ENCODE measurements at places on chromosomes 16 and 17.

- no peak for DNase-seq
These were observed 48.1 kb downstream of the YWHAE start for GRCh38 chr17:1351971-1352370.

DNA sequence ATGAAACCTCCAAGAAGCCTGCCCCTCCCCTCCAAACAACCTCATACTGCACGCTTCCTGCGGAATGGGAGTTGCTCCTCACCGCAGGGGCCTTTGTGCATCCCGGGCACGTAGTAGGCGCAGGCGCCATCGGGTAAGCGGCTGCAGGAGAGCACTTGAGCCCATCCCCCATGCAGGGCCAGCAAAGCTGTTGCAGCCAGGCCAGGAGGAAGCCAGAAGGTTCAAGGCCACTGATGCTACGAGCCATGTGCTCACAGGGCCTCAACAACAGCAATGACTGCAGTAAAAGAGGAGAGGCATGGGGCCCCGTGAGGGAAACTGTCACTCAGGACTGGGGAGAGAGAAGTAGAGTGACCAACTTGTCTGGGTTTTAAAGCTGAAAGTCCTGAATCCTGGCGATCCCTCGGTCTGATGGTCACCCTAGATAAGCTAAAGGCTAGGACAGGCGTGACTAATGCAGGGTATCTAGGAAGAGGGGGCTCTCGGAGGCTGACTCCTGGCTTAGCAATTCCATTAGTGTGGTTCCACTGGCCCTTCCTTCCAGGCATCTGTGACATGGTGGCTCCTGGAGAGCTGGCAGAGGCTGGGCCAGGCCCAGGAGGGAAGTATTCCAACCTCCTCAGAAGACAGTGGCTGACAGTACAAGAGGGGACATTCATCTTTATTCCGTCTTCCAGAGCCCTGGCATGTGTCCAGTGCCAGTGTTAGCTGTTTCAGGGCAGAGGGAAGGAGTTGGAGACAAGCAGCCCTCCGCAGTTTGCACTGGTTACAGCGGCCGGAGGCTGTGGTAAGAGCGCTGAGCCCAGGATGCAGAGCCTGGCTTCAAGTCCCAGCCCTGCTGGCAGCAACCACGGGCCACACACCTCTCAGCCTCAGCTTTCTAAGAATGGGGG lies 20.8 kb downstream of the GOSR2 start:
- DNase-seq = no peak

DNA sequence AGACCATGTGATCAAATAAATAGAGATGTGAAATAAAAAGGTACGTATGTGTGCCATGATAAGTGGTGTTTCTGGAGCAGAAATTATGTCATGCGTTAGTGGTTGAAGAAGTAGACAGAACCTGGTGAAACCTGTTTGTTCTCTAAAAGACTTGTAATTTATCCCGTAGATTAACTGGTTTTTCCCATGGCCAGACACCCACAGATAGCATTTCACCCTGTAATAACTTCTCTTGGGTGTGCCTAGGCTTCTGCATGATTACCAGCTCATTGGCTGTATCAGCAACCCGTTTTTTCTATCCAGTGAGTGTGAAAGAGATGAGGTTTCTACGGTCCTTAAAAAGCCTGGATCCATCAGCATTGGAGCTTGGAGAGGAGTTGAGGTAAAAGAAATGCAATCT lies 471.3 kb downstream of the NPIPA7 start:
- DNase-seq = no peak

GRCh38 chr17:63848834-63849689 lies 6.6 kb upstream of the SMARCD2 start:
- DNase-seq = peak; percentile 82

DNA sequence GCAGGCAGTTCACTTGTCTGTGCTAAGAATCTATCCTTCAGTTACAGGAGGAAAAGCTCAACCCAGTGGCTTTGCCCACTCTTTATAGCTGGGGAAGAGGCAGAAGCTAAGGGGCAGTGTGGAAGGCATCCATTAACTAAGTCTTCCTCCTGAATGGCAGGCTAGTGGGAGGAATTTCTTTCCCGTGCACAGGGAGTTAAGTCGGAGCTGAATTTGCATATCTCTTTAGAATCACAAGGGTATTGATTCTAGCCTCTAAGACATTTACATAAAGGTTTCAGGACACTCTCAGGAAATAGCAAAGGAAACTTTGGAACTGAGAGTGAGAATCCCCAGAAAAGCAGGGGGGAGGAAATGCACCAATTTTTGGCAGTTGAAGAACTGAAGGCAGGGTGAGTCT lies 245.6 kb downstream of the CA10 start:
- DNase-seq = no peak

DNA sequence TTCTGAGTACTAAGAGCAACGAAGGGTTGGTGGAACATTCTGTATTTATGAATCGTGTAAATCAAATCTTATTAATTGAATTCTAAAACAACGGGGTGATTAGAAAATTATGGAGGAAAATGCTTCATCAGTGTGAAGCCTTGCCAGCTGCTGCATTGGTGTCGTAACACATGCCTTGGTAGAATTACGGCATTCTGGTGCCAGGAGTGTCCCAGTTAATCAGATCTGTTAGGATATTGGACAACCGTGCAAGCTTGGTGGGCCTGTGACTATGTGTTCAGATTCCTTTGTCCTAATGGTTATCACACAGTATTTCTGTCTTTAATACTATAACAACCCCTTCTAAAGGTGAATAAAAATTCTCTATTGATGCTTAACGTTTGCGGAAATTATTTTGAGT lies 44.2 kb upstream of the TANC2 start:
- DNase-seq = no peak

DNA sequence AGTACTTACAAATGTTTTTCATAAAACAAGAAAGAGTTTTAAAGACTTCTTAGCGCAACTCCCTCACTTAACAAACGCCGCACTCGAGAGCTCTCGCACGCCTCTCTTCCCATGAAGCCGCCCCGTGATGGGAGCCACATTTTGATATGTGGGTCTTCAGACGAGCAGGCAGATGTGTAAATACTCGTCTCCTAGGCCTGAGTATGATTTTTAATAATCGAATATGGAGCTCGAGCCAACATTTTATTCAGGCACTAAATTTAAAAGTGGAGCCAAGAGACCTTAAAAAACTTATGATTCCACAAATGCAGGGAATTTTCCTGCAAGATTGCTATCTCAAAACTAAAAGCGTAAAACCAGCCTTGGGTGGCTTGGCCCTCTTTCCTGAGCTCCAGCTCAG lies 55.4 kb downstream of the IRX6 start:
- DNase-seq = no peak

DNA sequence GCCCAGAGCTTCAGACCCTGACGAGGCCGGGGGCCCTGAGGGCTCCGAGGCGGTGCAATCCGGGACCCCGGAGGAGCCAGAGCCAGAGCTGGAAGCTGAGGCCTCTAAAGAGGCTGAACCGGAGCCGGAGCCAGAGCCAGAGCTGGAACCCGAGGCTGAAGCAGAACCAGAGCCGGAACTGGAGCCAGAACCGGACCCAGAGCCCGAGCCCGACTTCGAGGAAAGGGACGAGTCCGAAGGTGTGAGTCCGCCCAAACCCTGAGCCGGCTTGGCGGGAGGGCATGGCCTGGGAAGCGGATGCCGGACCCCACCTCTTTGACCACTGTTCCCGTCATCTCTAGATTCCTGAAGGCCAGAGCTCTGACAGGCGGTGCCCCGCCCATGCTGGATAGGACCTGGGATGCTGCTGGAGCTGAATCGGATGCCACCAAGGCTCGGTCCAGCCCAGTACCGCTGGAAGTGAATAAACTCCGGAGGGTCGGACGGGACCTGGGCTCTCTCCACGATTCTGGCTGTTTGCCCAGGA lies 4.4 kb downstream of the NOL3 start:
- DNase-seq = no peak

GRCh38 chr16:17461951-17462729 lies 8.6 kb downstream of the XYLT1 start:
- DNase-seq = no peak

- DNase-seq = no peak
These were observed 84.8 kb upstream of the TNRC6C start for GRCh38 chr17:77873500-77874302.

GRCh38 chr17:31724619-31725018 lies 134.4 kb downstream of the COPRS start:
- DNase-seq = no peak

DNA sequence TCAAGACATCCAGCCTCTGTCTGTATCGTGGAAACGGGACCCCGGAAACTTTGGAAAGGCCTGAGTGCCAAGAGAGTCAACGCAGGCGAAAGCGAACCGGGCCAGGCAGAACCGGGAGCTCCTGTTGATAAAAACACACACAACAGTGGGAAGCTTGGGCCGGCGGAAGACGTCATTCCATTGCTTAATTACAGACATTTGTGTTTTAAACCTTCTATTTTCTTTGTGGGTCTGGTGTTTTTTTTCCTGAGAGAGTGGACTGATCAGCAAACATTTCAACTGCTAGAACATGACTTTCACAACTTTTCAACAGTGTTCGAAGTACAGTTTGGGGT lies 878 bp upstream of the RNF157 start:
- no peak for DNase-seq

GRCh38 chr17:81680150-81680549 lies 3.4 kb downstream of the ARL16 start:
- DNase-seq = no peak

DNA sequence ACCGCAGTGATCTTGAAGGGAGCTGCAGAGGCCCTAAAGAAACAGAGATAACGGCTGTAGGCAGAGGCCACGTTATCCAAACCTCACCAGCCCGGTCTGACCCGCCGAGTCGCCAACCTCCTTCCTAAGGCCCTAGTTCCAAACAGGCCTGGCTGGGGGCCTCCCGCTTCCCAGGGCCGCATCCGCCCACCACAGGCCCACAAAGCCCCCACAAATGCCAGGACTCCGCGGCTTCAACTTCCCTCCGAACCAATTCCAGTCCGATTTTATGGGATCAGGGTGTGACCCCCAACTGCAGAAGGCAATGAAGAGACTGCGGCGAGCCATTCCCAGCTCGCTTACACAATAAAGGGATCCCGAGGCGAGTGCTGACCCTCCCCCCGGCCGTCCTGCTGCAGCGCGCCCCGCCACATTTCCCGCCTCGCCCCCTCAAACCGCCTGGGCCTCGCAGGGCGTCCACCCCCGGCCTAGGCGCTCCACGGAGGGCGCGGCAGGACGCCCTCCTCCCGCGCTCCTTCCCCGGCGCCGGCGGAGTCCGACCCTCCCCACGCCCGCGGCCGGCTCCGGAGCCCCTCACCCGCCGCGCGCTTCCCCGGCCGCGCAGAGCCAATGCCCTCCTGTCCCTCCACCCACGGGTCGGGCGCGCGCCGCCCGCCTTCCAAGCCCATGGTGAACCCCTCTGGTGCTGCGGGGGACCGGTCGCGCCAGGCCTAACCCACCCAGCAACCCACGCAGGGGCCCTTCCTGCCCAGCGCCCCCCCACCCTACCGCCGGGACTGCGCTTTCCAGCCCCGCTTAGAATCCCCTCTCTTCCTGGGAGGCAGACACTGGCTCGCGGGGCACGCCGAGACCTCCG lies 926 bp downstream of the MYH10 start:
- DNase-seq = no peak

DNA sequence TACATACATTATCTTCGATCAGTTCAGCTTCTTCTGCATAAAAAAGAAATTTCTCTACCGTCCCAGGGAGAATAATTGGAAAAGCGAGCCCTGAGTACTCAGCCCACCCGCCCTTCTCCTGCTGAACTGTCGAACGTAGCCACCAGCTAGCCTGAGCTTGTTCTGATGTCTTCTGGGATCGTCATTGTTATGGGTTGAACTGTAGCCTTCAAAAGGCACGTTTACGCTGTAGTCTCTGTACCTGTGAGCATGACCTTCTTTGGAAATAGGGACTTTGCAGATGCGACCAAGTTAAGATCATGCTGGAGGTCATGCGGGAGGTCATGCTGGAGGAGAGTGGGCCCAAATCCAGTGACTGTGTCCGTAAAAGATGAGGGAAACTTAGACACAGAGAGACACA lies 86.2 kb downstream of the CMIP start:
- DNase-seq = no peak

GRCh38 chr17:6510321-6510977 lies 45.9 kb downstream of the PITPNM3 start:
- DNase-seq = no peak

- DNase-seq = no peak
These were observed 12.3 kb downstream of the ADORA2B start for GRCh38 chr17:15957206-15957605.

DNA sequence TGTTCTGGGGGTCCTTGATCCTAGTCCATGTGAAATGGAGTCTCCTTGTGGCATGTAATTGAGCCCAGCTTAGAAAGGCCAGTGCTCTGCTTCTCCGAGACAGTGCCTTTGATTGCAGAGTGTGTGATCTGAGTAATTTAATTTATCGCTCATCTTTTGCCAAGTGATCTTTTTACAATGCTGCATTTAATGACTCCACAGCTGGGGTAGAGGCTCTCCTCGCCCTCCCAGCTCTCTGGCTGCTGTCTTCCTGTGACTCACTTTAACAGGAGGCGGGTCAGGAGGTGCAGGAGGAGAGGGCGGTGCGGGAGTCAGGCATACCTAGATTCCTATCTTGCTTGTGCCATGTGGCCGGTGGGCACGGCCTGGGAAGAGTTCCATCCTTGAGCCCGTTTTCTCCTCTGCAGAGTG lies 113.4 kb upstream of the FOXF1 start:
- DNase-seq = no peak

DNA sequence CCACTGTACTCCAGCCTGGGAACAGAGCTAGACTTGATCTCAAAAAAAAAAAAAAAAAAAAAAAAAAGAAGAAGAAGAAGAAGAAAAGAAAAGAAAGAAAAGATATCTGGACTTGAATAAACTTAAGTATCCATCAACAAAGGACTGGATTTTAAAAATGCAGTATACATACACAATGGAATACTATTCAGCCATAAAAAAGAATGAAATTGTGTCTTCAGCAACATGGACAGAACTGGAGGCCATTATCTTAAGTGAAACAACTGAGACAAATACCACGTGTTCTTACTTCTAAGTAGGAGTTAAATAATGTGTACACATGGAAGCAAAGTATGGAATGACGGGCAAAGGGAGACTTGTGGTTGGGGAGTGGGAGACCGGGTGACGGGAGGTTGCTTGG lies 40.1 kb upstream of the MNT start:
- no peak for DNase-seq

DNA sequence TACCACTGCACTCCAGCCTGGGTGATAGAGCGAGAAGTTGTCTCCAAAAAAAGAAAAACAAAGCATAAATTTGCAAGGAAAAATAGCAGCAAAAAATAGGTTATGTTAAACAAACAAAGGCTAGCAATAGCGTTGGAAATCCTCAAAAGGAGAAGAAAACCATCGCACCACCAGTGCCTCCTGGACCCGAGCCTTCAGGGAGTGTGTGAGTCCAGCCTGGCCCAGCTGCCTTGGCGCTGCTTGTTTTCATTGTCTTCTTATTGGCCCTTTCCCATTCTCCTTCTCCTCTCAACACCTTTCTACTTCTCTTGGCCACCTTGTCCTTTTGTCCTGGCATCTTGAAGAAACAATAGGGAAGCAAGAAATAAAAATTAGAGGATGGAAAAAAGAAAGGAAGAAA lies 4.5 kb upstream of the UBALD2 start:
- no peak for DNase-seq

- DNase-seq = no peak
These were observed 30.4 kb downstream of the ATP2C2 start for GRCh38 chr16:84398701-84399100.
